ENCODE measurements at places on chromosomes 6 and 20.

DNA sequence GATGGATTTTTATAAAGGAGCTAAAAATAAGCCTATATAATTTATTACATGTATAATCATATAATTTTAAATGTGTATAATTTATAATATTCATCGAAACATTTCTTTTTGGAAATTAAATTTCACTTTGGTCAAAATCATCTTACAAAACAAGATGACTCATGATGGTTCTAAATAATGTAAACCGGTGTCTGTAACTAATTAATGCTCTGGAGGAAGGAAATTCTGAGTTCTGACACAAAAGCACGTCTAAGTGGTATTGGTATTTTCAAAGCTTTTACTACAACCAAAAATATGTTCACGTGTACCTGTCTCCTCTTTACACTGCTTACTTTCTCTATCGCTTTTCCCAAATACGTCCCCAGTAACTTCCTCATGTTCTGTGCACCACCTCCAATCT, 134.1 kb downstream of the MTHFD1L start:
- no peak overlapping the region for H3K4me3 ChIP-seq
- H3K36me3 ChIP-seq = no peaks in the 10 kb centered on the region

DNA sequence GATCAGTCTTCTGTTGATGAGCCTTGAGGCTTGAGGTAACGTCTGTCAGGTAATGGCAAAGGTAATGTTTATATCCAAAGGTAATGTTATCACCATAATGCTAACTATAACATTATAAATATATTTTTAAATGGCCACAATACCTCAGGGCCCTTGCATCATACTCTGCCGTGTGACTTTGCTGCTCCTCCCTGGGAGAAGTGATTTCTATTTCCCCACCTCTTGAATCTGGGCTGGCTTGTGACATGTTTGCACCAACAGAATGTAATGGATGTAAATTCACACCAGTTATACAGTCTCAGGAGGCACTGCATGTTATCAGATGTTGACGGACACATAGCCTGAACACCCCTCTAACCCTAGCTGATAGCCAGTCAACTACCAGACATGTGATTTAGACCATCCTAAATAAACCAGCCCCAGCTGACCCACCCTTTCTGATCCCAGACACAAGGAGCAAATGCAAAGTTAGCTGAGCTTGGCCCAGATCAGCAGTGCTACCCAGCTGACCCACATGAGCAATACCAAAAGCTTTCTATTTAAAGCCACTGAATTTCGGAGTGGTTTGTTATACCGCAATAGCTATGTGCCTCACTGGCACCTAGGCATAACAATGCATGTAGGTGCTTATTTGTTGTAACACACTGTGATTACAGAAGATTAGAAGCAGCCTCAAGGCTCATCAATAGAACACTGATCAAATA, 93.8 kb upstream of the SIRPA start:
- no peaks in the 10 kb centered on the region for H3K27me3 ChIP-seq
- DNase-seq = no peak
- peak overlapping the region; percentile 18 for H3K27ac ChIP-seq
- H3K4me1 ChIP-seq = peaks cover 19% of the 10 kb centered on the region
- no peaks in the 10 kb centered on the region for H3K36me3 ChIP-seq

GRCh38 chr6:70353448-70353847, 50.6 kb upstream of the COL9A1 start:
- no peaks in the 10 kb centered on the region for H3K27me3 ChIP-seq
- DNase-seq = no peak
- H3K36me3 ChIP-seq = no peaks in the 10 kb centered on the region
- no peak overlapping the region for H3K4me3 ChIP-seq
- no peak overlapping the region for H3K27ac ChIP-seq

- H3K4me3 ChIP-seq = no peak overlapping the region
- H3K27ac ChIP-seq = no peak overlapping the region
- no peak for DNase-seq
- H3K4me1 ChIP-seq = no peaks in the 10 kb centered on the region
Measured at GRCh38 chr6:110485491-110485890, 9.1 kb upstream of the SLC22A16 start.

DNA sequence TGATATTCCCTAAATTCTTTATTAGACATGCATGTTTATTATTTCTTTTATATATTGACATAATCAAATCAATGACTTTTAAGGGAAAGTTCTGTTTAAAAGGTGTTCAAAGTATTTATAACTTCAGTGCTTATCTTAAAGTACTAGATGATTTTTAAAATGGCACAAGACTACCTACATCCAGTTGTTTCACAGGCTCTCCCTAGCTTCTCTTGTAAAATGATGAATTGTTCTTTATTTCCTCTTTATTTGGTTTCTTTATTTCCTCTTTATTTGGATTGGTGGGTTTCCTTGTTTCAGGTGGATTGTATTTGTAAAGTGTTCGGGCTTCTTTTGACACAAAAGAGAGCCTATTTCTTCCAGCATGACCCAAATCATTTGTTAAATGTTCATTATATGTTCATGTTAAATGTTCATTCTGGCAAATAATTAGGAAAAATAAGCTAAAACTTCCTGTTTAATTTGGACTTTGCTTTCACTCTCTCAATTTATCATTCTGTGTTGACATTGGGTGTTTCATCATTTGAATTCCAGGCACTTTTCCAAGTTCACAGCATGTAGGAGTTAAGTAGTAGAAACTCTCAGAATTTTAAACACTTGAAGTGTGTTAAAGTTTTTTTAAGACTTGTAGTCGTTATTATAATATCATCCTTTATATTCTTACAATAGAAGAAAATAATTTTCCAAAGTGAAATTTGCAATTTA, 24.6 kb downstream of the MLIP start:
- no peaks in the 10 kb centered on the region for H3K4me1 ChIP-seq
- H3K4me3 ChIP-seq = no peak overlapping the region
- no peaks in the 10 kb centered on the region for H3K36me3 ChIP-seq
- no peaks in the 10 kb centered on the region for H3K27me3 ChIP-seq
- no peak for DNase-seq
- H3K27ac ChIP-seq = no peak overlapping the region

GRCh38 chr6:79943133-79943532, 4.2 kb downstream of the ELOVL4 start:
- peaks cover 24% of the 10 kb centered on the region for H3K27me3 ChIP-seq
- no peaks in the 10 kb centered on the region for H3K36me3 ChIP-seq
- H3K4me1 ChIP-seq = peaks cover 12% of the 10 kb centered on the region
- H3K27ac ChIP-seq = no peak overlapping the region

GRCh38 chr6:139920027-139920775, 545.8 kb upstream of the CITED2 start:
- H3K36me3 ChIP-seq = no peaks in the 10 kb centered on the region
- H3K4me3 ChIP-seq = peak overlapping the region; percentile 66
- peak overlapping the region; percentile 39 for H3K27ac ChIP-seq
- H3K27me3 ChIP-seq = no peaks in the 10 kb centered on the region

GRCh38 chr20:45419188-45420091, 3.5 kb downstream of the PIGT start:
- peaks cover 35% of the 10 kb centered on the region for H3K4me1 ChIP-seq
- no peak for DNase-seq
- no peaks in the 10 kb centered on the region for H3K27me3 ChIP-seq
- peaks cover 32% of the 10 kb centered on the region for H3K36me3 ChIP-seq

GRCh38 chr6:107871976-107872375, 47.9 kb upstream of the SCML4 start:
- peaks cover 12% of the 10 kb centered on the region for H3K4me1 ChIP-seq
- no peak overlapping the region for H3K4me3 ChIP-seq
- no peak overlapping the region for H3K27ac ChIP-seq
- H3K36me3 ChIP-seq = peaks cover 19% of the 10 kb centered on the region

- no peaks in the 10 kb centered on the region for H3K4me1 ChIP-seq
- H3K27me3 ChIP-seq = no peaks in the 10 kb centered on the region
- no peak overlapping the region for H3K27ac ChIP-seq
- no peak for DNase-seq
- no peak overlapping the region for H3K4me3 ChIP-seq
Measured at GRCh38 chr6:94414041-94414440, 994.7 kb upstream of the EPHA7 start.

- peaks cover 10% of the 10 kb centered on the region for H3K27me3 ChIP-seq
- H3K4me1 ChIP-seq = no peaks in the 10 kb centered on the region
- no peaks in the 10 kb centered on the region for H3K36me3 ChIP-seq
- DNase-seq = no peak
Measured at GRCh38 chr6:134911547-134911946, 38.4 kb downstream of the ALDH8A1 start.

DNA sequence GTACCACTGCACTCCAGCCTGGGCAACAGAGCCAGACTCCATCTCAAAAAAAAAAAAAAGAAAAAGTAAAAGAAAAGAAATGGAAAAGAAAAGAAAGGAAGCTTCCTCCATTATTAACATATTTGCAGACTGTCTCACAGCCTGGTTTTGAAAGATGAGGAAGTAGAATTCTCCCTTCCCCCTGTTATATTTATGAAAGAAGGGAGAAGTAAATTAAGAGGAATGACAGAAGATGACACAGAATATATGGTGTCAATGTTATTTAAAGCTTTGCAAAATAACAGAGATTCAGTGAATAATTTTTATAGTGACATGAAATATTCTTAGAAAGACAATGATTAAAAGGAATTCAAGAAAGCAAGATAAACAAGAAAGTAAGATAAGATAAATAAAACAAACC, 83.7 kb upstream of the PRSS16 start:
- H3K4me3 ChIP-seq = no peak overlapping the region
- no peak for DNase-seq
- no peaks in the 10 kb centered on the region for H3K27me3 ChIP-seq
- no peak overlapping the region for H3K27ac ChIP-seq
- peaks cover 2% of the 10 kb centered on the region for H3K4me1 ChIP-seq

- H3K4me1 ChIP-seq = no peaks in the 10 kb centered on the region
- no peak overlapping the region for H3K27ac ChIP-seq
- H3K36me3 ChIP-seq = peaks cover 36% of the 10 kb centered on the region
- DNase-seq = no peak
Measured at GRCh38 chr20:13382786-13383185, 161.7 kb downstream of the ISM1 start.

All from memory B cell (primary cell).